CD4-positive, alpha-beta T cell (primary cell): ENCODE measurements at places on chromosomes 7 and 10. TPM values are rescaled to one million over a fixed set of nuclear protein-coding genes. Genes with fewer than 3 reads are reported as not detected.

DNA sequence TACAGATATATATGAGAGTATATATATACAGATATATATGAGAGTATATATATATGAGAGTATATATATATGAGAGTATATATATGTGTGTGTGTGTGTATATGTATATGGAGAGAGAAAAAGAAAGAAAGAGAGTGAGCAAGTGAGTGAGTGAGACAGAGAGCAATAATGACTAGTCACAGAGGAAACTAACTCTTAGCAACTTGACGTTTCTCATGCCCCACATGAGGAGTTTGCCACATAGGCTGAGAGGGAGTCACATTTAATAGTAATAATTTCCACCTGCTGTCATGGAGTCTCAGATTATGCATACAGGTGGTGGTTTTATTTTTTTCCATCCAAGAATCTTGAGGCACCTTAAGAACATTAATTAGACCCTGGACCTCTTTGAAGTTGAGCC is 199.9 kb downstream of the GATA3 start:
- DNase-seq = no peak
- no peak overlapping the region for H3K4me3 ChIP-seq
- no peak overlapping the region for H3K27ac ChIP-seq
- no peaks in the 10 kb centered on the region for H3K4me1 ChIP-seq

Gene PTN
- total RNA-seq = not detected

GRCh38 chr10:49614242-49615198 is 683 bp downstream of the CHAT start:
- DNase-seq = no peak
- H3K36me3 ChIP-seq = no peaks in the 10 kb centered on the region
- H3K4me3 ChIP-seq = no peak overlapping the region
- peaks cover 5% of the 10 kb centered on the region for H3K4me1 ChIP-seq
- peaks cover 55% of the 10 kb centered on the region for H3K27me3 ChIP-seq

Gene ALOX5
- 2.7 TPM for total RNA-seq

Gene INA
- not detected for total RNA-seq

Gene ARHGEF5
- 9.0 TPM for total RNA-seq

Gene VPS26A
- total RNA-seq = 33.0 TPM

DNA sequence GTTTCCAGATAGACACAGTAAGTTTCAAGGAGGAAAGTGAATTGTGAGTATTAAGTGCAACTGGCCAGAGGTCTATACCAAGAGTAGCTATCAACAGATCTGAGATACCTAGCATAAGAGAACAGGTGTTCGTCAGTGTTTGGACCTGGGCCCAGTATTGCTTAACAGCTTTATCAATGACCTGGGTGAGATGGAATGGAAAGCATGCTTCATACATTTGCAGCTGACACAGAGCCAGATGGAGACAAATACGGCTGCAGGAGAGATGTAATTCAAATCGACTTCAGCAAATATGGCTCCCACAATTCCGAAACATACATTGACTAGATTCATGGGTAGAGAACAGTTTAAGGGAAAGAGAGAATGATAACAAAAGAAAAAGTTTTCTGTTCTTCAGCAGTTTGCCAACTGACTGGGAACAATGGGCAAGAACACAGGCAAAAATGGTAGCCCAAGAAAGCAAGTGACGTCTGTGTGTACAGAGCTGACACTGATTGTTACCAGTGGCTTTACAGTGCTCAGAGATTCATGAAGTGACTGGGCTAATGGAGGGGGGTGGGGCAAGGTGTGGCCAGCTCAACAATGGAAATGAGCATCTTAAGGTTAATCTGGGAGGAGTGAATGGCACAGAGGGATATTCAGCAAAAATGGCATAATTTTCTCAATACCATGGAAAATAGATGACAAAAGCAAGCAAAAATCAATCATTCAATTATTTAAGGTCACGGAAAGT is 28.0 kb upstream of the COBL start:
- no peak overlapping the region for H3K4me3 ChIP-seq
- no peaks in the 10 kb centered on the region for H3K27me3 ChIP-seq
- no peaks in the 10 kb centered on the region for H3K4me1 ChIP-seq

- no peaks in the 10 kb centered on the region for H3K4me1 ChIP-seq
- H3K27ac ChIP-seq = no peak overlapping the region
- DNase-seq = no peak
- H3K36me3 ChIP-seq = no peaks in the 10 kb centered on the region
- H3K27me3 ChIP-seq = no peaks in the 10 kb centered on the region
These were observed 172.7 kb downstream of the GNAI1 start for GRCh38 chr7:80307227-80307856.

Gene NRP1
- not detected for total RNA-seq
